Activated naive CD4-positive, alpha-beta T cell treated with anti-CD3 and anti-CD28 coated beads for 36 hours (primary cell): ENCODE measurements at places on chromosomes 2 and 18. TPM values are rescaled to one million over a fixed set of nuclear protein-coding genes. Genes with fewer than 3 reads are reported as not detected.

DNA sequence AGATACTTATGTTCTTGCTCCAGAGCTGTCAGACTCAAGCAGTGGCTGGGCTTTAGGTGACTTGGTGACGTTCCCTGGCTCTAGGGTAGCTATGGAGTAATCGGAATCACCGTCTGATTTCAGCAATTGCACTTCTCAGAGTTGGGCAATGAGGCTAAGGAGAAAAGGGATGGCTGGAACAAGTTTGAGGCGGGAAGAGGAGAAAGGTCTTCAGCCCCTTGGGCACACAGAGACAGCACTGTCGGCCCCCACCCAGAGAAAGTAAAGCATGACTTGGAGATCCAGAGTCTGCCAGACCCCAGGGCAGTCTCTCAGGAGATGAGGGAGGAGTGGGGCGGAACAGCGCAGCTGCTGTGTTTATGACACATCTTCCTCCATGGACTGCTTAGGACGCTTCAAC, 114.5 kb downstream of the KLHL29 start:
- no peak for DNase-seq
- no peaks in the 10 kb centered on the region for H3K36me3 ChIP-seq
- H3K4me3 ChIP-seq, result no peak overlapping the region

DNA sequence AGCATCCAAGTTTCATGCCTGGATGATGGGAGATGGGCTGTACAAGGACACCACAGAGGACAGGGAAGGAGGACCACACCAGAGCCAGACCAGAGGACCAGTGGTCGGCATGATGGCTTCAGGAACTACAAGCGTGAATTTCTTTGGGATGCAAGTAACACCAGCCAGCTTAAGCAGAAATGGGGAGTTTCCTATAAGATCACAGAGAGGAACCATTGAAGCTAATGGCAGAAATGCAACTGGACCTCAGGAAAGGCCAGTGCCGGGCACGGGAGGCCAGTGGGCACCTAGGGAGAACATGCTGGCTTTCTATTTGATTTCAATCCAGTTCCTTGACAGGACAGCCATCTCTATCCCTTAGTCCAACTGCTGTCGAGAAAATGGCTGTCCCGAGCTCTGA, 145.4 kb downstream of the SH3BP4 start:
- H3K27ac ChIP-seq, result no peak overlapping the region
- no peak for DNase-seq
- no peak overlapping the region for H3K4me3 ChIP-seq
- H3K36me3 ChIP-seq, result no peaks in the 10 kb centered on the region
- H3K27me3 ChIP-seq, result peaks cover 21% of the 10 kb centered on the region

GRCh38 chr18:50751947-50752346, 67.9 kb downstream of the MRO start:
- H3K4me3 ChIP-seq, result no peak overlapping the region
- peaks cover 35% of the 10 kb centered on the region for H3K27me3 ChIP-seq
- no peaks in the 10 kb centered on the region for H3K4me1 ChIP-seq
- no peak overlapping the region for H3K27ac ChIP-seq
- DNase-seq, result no peak
- no peaks in the 10 kb centered on the region for H3K36me3 ChIP-seq

GRCh38 chr2:14621114-14621513, 11.4 kb upstream of the LRATD1 start:
- peaks cover 7% of the 10 kb centered on the region for H3K27me3 ChIP-seq
- H3K4me3 ChIP-seq, result no peak overlapping the region

DNA sequence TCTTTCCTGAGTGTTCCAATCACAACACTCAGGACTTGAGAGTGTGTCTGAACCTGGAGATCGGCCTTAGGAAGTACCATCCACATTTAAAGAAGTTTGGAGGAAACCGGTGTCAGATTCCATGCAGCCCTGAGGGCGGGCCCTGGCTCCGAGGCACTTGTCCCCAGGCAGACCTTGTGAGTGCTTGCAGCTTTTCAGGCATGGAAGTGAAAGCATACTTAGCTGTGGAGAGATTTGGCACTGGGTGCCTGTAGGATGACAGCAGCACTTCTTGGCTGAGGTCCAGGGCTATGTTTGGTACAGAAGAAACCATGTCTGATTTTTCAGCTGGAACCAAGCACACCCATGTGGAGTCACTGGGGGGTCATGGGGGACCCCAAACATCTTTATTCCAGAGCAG, 230.8 kb downstream of the SEPTIN10 start:
- H3K27ac ChIP-seq, result no peak overlapping the region
- H3K4me3 ChIP-seq, result no peak overlapping the region
- H3K4me1 ChIP-seq, result no peaks in the 10 kb centered on the region
- peak; percentile 1 for DNase-seq
- H3K27me3 ChIP-seq, result no peaks in the 10 kb centered on the region

- H3K36me3 ChIP-seq, result no peaks in the 10 kb centered on the region
- H3K4me3 ChIP-seq, result no peak overlapping the region
- no peaks in the 10 kb centered on the region for H3K27me3 ChIP-seq
- no peaks in the 10 kb centered on the region for H3K4me1 ChIP-seq
- H3K27ac ChIP-seq, result no peak overlapping the region
Measured at GRCh38 chr2:79874015-79874414, 361.2 kb downstream of the CTNNA2 start.

DNA sequence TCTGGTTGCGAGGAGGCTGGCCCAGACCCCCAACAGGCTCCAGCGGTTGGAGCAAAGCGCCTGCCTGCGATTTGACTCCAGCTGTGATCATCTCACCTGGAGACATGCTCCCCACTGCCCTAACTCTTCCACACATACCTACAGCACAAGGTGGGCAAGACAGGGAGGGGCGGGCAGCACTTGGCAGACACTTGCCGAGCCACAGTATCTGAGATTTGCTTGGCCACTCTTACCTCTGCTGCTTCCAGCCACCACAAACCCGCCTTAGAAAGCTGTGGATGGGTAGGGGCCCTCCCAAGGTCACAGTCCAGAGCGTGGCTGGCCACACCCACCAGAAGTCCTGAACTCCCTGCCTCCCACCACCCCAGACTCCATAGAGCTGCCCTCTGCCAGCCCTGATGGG, 8.2 kb downstream of the CYP26B1 start:
- H3K36me3 ChIP-seq, result no peaks in the 10 kb centered on the region
- H3K27me3 ChIP-seq, result peaks cover 28% of the 10 kb centered on the region
- no peak for DNase-seq
- peaks cover 7% of the 10 kb centered on the region for H3K4me1 ChIP-seq
- H3K4me3 ChIP-seq, result no peak overlapping the region

- DNase-seq, result no peak
- H3K4me1 ChIP-seq, result no peaks in the 10 kb centered on the region
- no peak overlapping the region for H3K27ac ChIP-seq
- H3K36me3 ChIP-seq, result no peaks in the 10 kb centered on the region
- H3K27me3 ChIP-seq, result no peaks in the 10 kb centered on the region
Measured at GRCh38 chr2:82781176-82781915, 1677.7 kb downstream of the SUCLG1 start.

GRCh38 chr2:191197096-191197495, 46.3 kb upstream of the STAT4 start:
- H3K4me3 ChIP-seq, result no peak overlapping the region
- H3K27me3 ChIP-seq, result no peaks in the 10 kb centered on the region
- no peak overlapping the region for H3K27ac ChIP-seq
- DNase-seq, result no peak

- H3K36me3 ChIP-seq, result no peaks in the 10 kb centered on the region
- no peak for DNase-seq
- no peaks in the 10 kb centered on the region for H3K27me3 ChIP-seq
- H3K4me1 ChIP-seq, result peaks cover 78% of the 10 kb centered on the region
- peak overlapping the region; percentile 69 for H3K4me3 ChIP-seq
Measured at GRCh38 chr2:43169099-43169945, 57.1 kb downstream of the ZFP36L2 start.

- H3K4me1 ChIP-seq, result peaks cover 2% of the 10 kb centered on the region
- H3K4me3 ChIP-seq, result no peak overlapping the region
- H3K36me3 ChIP-seq, result no peaks in the 10 kb centered on the region
- DNase-seq, result no peak
Measured at GRCh38 chr2:180559771-180560170, 420.6 kb upstream of the UBE2E3 start.

DNA sequence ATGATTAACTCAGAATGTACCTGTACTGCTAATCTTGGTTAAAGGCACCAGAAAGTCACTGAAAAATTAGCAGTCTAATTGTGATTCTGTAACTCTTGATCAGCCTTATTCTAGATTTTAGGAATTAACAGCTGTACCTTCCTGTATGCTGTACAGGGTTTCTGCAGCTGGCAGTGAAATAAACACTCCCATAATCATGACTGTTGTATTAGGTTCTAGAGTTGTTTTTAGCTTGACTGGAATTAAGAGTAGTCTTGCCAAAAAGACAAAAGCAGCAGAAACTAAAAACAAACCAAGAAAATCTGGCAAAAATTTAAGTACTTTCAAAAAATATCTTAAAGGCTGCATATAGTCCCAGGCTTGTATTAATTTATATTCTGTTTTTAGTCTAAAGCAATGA, 103.5 kb downstream of the SOS1 start:
- no peaks in the 10 kb centered on the region for H3K27me3 ChIP-seq
- peaks cover 6% of the 10 kb centered on the region for H3K36me3 ChIP-seq
- DNase-seq, result no peak
- H3K27ac ChIP-seq, result no peak overlapping the region
- no peak overlapping the region for H3K4me3 ChIP-seq
- no peaks in the 10 kb centered on the region for H3K4me1 ChIP-seq

GRCh38 chr2:88458633-88459032, 6.1 kb upstream of the FOXI3 start:
- no peak overlapping the region for H3K4me3 ChIP-seq
- no peaks in the 10 kb centered on the region for H3K36me3 ChIP-seq
- no peak for DNase-seq
- no peak overlapping the region for H3K27ac ChIP-seq

DNA sequence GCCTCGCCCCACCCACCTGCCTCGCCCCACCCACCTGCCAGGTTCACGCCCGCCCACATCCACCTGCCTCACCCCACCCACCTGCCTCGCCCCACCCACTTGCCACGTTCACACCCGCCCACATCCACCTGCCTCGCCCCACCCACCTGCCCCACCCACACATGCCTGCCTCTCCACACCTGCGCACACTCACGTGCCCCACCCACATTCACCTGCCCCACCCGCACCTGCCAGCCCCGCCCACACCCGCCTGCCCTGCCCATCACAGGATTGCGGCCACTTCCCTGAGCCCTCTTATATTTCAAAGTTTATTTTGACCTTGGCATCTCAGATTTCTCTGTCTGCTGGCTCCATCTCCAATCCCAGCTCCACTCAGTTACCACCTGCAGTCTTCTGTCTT, 217.5 kb upstream of the SOX11 start:
- DNase-seq, result no peak
- no peaks in the 10 kb centered on the region for H3K36me3 ChIP-seq
- no peaks in the 10 kb centered on the region for H3K27me3 ChIP-seq
- no peaks in the 10 kb centered on the region for H3K4me1 ChIP-seq

- H3K27ac ChIP-seq, result no peak overlapping the region
- no peak overlapping the region for H3K4me3 ChIP-seq
- no peak for DNase-seq
- no peaks in the 10 kb centered on the region for H3K4me1 ChIP-seq
- peaks cover 6% of the 10 kb centered on the region for H3K27me3 ChIP-seq
- H3K36me3 ChIP-seq, result no peaks in the 10 kb centered on the region
Measured at GRCh38 chr2:118945881-118946280, 3.9 kb downstream of the MARCO start.

DNA sequence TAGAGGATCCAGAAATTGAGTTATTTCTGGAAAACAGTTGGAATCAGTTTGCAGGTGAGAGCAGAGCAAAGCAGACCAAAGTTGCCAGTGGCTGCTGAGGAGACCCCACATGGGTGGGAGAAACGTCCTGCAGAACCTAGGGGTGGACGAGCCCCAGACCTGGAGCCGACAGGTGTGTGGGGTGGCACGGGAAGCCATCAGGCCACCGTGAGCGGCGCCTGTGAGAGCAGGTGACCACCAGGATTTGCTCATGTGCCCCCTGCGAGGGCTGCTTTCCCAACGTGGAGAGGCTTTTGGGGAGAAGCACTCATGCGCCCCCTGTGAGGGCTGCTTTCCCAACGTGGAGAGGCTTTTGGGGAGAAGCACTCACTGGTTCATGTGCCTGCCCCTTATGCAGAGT, 116.8 kb upstream of the NFATC1 start:
- no peak for DNase-seq
- peaks cover 37% of the 10 kb centered on the region for H3K36me3 ChIP-seq
- H3K4me1 ChIP-seq, result no peaks in the 10 kb centered on the region
- no peak overlapping the region for H3K4me3 ChIP-seq
- H3K27me3 ChIP-seq, result no peaks in the 10 kb centered on the region

DNA sequence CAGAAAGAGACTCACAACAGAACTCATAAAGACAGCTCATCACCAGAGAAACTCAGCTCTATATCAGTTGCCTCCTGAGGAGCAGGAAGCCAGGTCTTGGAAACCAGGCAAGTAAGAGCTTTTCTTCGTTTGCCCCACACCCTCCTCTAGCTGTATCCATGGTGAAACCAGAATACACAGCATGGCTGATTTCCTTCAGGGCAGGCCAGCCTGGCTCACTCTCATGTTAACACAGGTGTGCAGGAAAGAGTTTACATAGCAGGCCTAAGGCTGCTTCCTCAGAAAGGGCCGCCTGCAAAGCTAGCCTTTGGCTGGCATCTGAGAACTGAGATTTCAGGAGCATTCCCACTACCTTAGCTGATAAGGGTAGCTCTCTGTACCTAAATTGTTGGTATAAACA, 65.7 kb downstream of the KLHL14 start:
- no peaks in the 10 kb centered on the region for H3K36me3 ChIP-seq
- no peak for DNase-seq
- no peak overlapping the region for H3K27ac ChIP-seq
- no peaks in the 10 kb centered on the region for H3K27me3 ChIP-seq
- H3K4me3 ChIP-seq, result no peak overlapping the region
- H3K4me1 ChIP-seq, result no peaks in the 10 kb centered on the region

- no peak overlapping the region for H3K4me3 ChIP-seq
- no peak for DNase-seq
- H3K27ac ChIP-seq, result no peak overlapping the region
- no peaks in the 10 kb centered on the region for H3K27me3 ChIP-seq
- H3K4me1 ChIP-seq, result no peaks in the 10 kb centered on the region
- no peaks in the 10 kb centered on the region for H3K36me3 ChIP-seq
Measured at GRCh38 chr18:75106746-75107145, 102.2 kb downstream of the PTGR3 start.

- DNase-seq, result no peak
- H3K4me3 ChIP-seq, result no peak overlapping the region
- H3K36me3 ChIP-seq, result no peaks in the 10 kb centered on the region
- no peaks in the 10 kb centered on the region for H3K27me3 ChIP-seq
- H3K27ac ChIP-seq, result no peak overlapping the region
- no peaks in the 10 kb centered on the region for H3K4me1 ChIP-seq
Measured at GRCh38 chr2:18777250-18777812, 188.0 kb upstream of the NT5C1B start.

Gene MC5R
- not detected for total RNA-seq

Gene KRCC1
- total RNA-seq, result 2.4 TPM

Gene LIMS3
- 1.5 TPM for total RNA-seq

Gene CNGA3
- not detected for total RNA-seq

Gene MAB21L4
- total RNA-seq, result not detected

Gene CAPN14
- 1.1 TPM for total RNA-seq

Gene ANKRD23
- total RNA-seq, result 4.2 TPM

Gene MATN3
- total RNA-seq, result not detected

Gene ACMSD
- total RNA-seq, result not detected

Gene COLEC12
- not detected for total RNA-seq

Gene GCKR
- total RNA-seq, result not detected

Gene DCDC2C
- total RNA-seq, result not detected

Gene LCT
- 0.07 TPM for total RNA-seq
